Foreskin keratinocyte (primary cell): ENCODE measurements at places on chromosomes 6 and 20.
A peak's percentile ranks its signal among the peaks of the same experiment; 100 is the strongest.

- DNase-seq = no peak
Observed at GRCh38 chr20:37504404-37505096, 16.5 kb upstream of the NNAT start.

GRCh38 chr6:137387096-137387764 lies 107.0 kb downstream of the OLIG3 start:
- DNase-seq = no peak

GRCh38 chr6:145569140-145569539 lies 166.2 kb downstream of the EPM2A start:
- no peak for DNase-seq

DNA sequence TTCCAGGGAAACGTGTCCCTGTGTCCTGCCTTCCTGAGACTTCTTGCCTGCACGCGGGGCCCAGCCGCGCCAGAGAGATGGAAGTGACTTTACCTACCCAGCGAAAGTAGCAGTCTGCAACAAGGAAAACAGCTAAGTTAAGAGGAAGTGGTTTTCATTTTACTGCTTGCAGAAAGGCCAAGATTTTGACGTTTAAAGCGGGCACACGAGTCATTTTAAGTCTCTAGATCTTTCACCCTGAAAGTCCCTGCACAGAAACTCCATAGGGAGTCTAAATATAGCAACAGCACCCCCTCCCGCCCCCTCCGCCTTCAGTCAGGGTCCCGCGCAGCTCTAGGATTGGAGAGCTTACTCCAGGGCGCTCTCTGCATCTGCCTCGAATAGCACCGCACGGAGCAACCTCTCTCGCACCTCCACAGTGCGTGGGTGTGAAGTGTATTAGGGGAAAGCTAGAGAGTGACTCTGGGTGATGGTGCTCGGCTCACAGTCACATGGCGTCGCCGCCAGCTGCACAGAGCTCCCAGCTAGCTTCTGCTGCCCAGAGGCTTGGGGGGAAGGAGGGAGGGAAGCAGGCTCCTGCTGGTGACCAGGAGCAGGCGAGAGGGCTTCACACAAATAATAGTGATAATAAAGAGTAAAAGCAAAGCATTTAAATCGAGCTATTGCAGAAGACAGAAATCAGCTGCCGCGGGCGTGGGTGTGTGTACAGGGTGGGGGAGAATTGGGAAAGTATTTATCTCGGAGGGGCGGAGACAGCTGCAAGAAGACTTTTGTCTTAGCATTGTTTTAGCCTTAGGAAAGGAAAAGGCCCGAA lies 1.8 kb upstream of the KCNQ5 start:
- DNase-seq = no peak

DNA sequence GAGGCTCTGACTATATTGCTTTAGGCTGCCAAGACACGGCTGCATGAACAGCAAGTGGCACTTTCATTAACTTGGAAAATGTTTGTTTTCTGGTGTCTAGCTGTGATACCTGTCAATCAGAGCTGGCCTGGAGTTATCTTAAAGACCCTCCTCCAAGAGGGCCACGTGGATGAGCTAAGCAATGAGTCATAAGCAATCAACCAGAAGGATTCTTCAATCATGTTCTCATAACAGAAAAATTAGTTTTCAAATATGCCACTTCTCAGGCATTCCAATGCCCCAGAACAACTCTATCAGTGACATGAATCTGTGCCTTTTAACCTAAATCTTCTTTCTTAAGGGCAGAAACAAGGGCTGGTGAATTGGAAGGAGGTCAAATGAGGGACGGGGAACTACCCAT lies 283.0 kb downstream of the HTR1B start:
- DNase-seq = no peak

DNA sequence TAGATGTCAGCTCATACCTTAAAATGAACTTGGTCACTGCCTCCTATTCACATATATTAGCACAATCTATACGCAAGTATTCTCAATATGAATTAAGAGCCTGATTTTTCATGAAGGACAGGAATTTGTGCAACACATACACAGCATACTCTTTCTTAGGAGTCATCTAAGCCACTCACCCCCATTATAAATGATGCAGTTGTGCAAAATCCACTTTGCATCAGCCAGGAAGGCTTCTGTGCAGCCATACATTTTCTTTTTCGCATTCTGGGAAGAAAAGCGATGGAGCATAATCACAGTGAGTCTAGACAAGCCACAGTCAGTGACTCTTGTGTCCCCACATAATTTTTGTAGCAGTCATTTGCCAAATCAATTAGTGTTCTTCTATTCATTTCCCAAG lies 66.5 kb downstream of the ZMYND8 start:
- DNase-seq = no peak

DNA sequence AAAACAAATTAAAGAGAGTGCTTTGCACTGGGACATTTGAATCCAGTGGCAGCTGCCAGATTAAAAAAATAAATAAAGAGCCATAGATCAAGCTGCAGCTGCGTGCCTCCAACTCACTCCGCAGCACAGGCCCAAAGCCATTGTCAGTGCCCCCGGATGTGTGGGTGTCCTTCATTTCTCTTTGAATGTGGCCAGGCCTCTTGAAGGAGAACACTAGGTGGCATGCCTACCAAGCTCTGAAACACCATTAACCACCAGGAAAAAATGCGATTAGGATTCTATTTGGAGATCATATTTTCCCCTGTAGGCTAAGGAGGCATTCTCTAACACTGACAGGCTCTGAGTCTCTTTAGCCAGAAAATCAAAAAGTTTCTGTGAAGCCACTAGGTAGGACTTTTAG lies 549.8 kb downstream of the PRKN start:
- no peak for DNase-seq

DNA sequence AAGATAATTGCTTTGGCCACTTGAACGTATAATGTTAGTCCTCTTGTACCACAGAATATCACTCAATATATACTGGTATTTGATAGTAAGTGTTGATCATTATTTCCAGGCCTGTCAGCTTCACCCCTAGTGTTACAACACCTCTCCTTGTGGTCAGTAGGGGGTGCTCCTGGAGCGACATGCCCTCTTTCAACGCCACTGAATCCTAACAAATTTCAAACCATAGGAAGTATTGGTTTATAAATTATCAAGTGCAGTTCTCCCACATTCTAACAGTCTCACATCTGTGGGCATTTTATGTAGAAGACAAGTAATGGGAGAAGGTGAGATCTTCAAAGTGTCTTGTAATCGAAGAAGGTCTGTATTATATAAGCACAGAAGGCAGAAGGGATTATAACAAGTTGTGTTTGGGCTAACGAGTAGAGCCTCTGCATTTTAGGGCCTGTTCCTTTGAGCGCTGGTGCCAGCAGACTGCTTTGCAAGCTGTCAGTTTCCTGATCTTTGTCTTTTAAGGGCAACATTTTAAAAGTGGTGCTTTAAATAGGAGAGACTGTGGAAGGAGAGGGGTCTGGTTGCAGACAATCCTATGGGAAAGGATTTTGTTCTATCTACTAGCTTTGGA lies 57.1 kb upstream of the CEP162 start:
- DNase-seq = peak; percentile 2

DNA sequence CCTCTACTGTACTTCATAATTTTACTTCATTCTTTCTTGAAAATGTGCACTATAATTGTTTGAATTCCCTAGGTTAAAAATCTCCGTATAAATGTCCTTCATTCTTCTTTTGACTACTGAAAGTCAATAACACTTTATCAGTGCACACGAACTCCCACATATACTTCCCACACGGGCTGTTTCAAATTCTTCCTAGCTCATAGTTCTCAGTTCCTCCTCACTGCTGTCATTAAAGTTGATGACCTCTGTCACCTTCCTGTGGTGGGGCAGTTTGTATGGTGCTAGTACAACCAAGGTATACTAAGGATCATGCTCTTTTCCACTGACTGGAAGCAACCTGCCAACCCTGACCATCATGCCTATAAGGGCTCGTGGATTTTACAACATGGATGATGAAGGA lies 40.0 kb upstream of the CD2AP start:
- no peak for DNase-seq

GRCh38 chr6:147372806-147373205 lies 135.7 kb upstream of the SAMD5 start:
- DNase-seq = no peak

- DNase-seq = peak; percentile 96
Observed at GRCh38 chr6:29790626-29791025, 37.0 kb upstream of the HLA-G start.

DNA sequence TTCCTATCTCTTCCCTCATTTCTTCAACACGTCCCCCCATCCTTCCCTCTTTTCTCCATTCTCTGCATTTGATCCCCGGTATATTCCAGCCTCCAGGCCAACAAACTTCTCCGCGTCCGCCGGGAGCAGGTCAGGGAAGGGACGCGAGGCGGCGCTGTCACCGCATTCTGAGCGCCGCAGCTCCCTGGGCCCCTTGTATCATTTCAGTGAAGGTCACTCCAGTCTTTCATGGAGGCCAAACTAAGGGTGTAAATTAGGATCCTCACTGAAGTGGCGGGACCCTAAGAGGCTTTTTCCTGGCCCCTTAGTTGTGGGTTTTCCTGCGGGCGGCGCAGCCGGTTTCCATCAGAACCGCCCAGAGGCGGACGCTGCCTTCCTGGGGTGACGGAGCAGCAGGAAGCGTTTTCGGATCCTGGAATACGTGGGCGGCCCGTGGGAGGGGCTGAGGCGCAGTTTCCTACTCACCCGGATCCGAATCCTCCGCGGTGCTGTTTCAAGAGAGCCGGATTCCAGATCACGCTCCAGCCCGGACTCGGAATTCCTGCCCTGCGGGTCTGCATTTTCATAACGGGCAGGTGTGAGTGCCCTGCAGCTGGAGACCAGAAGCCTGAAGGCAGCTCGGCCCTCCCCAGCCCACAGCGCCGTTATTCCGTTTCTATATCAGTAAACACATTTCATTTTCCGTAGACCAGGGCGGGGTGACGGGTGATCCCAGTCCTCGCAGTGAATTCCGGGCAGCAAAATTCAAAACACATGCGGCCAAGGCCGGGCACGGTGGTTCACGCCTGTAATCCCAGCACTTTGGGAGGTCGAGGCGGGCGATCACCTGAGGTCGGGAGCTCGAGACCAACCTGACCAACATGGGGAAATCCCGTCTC lies 3.6 kb upstream of the MICA start:
- DNase-seq = peak; percentile 90

GRCh38 chr6:110392727-110393126 lies 22.6 kb downstream of the DDO start:
- DNase-seq = no peak

GRCh38 chr6:33781131-33781975 lies 7.6 kb downstream of the LEMD2 start:
- DNase-seq = peak; percentile 22

DNA sequence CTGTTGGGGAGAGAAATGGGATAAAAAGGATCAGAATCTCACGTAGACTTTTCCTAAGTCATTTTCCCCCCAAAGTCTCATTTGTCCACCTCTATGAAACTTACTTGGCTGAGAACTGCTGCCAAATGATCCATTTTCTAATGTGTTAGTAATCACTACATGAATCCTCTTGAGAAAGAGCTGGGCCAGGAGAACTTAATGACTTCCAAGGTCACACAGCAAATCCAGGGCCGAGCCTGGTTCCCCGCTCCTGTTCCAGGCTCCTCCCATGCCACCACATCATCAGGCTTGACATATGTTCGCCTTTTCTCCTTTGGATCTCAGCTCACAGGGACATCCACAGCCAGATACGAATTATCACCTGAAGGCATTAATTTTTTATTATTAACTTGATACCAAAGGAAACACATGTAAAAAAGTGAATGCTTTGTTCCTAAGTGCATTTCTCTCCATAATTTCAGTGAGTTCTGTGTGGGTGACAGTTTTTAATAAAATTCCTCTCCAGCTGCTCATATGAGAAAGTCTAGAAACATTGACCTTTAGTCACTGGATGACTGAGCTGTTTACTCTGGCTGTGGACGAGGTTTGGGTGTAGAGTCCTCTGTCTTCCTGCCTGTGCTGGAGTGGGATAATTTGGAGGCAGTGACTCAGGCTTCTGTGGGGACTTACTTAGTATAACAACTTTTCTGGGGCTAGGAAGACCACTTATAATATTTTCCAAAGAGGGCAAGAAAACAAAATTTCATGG lies 276.3 kb downstream of the PAX1 start:
- DNase-seq = no peak
